IPS DF 6.9 (cell line): ENCODE measurements at places on chromosomes 6 and 20.

DNA sequence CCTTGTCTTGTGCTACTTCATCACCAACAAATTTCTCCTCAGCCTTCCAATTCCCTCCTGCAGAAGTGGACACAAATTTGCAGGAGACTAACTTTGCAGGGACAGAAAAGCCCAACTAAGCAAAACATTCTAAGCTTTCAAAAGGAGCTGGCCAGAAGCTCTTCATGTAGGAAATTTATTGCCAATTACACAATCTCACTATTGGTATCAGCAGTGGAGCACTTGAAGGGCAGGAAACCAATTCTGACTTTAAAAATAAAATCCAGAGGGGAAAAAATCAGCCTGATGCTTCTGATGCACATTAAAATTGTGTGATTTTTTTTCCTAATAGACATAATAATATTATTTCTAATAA lies 193.3 kb downstream of the LY86 start:
- no peaks in the 10 kb centered on the region for H3K27me3 ChIP-seq
- H3K4me1 ChIP-seq, result peaks cover 1% of the 10 kb centered on the region; the same call in 1 of the 2 replicates
- DNase-seq, result no peak
- H3K36me3 ChIP-seq, result no peaks in the 10 kb centered on the region
- H3K4me3 ChIP-seq, result no peak overlapping the region
- H3K27ac ChIP-seq, result no peak overlapping the region

DNA sequence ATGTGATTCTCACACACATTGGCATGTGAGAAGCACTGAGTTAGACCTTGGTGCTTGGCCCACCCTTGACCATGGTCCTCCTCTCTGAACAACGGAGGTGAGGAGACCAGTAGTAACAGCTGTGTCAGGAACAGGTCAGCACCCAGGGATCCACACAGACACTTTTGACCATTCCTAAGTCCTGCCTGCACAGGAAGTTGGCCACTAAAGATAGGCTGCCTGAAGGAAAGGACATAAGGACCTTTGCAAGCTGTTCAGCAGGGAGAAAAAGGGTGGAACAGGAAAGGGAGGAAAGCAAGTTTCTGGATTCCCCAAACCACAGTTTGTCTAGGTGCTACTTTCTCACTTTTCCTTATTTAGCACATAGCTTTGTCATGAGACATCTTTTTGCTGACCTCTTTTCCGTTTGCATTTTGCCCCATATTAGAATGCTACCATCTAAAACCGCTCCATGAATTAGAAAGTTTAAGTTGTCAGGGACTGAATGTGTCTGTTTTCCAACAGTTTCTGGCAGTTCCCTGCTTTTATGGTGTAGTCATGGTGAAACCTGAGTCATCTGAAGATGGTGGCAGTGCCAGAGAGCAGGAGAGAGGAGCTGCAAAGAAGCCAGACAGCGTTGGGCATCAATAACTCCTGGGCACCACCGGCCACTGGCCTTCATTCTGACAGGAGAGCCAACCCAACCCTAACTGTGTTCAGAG lies 1.1 kb upstream of the CD109 start:
- H3K4me1 ChIP-seq, result no peaks in the 10 kb centered on the region
- H3K4me3 ChIP-seq, result no peak overlapping the region
- DNase-seq, result no peak
- no peak overlapping the region for H3K27ac ChIP-seq
- no peaks in the 10 kb centered on the region for H3K36me3 ChIP-seq

DNA sequence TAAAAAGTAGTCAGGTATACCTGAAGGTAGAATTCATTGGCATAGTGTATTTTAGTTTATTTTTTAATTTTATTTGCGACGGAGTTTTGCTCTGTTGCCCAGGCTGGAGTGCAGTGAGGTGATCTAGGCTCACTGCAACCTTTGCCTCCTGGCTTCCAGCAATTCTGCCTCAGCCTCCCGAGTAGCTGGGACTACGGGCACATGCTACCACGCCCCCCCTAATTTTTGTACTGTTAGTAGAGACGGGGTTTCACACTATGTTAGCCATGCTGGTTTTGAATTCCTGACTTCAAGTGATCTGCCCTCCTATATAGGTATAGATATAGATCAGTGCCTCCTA lies 102.8 kb upstream of the PRSS16 start:
- H3K27me3 ChIP-seq, result no peaks in the 10 kb centered on the region
- no peaks in the 10 kb centered on the region; the same call in 1 of the 2 replicates for H3K36me3 ChIP-seq
- no peak for DNase-seq
- H3K27ac ChIP-seq, result no peak overlapping the region
- peaks cover 4% of the 10 kb centered on the region; the same call in 1 of the 2 replicates for H3K4me1 ChIP-seq
- no peak overlapping the region for H3K4me3 ChIP-seq

- H3K36me3 ChIP-seq, result no peaks in the 10 kb centered on the region
- no peak overlapping the region for H3K27ac ChIP-seq
- H3K4me3 ChIP-seq, result no peak overlapping the region
- peaks cover 2% of the 10 kb centered on the region; the same call in 1 of the 2 replicates for H3K4me1 ChIP-seq
- H3K27me3 ChIP-seq, result no peaks in the 10 kb centered on the region
- no peak for DNase-seq
Observed at GRCh38 chr20:36563374-36563773, 10.0 kb upstream of the TGIF2 start.

DNA sequence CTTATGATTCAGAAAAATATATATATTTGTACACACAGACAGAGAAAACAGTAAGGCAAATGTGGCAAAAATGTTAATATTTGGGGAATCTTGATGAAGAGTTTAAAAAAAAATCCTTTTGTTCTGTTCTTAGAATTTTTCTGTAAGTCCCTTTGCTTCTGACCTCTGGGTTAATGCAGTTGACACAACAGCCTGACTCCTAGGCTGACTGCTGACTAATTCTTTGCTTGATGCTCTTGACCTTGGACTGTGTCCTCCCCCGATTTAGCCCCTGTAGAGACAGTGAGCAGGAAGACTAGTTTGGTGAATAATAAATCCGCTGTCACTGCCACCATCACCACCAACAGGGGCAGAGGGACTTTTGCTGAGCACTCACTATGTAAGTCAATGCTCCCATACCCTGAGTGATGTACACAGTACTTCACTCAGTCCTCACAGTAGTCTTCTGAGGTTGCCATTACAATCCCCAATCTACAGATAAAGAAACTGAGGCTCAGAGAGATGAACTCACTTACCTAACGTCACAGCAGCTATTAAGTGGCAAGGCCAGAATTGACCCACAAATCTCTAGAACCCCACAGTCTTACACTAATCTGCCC lies 71.7 kb downstream of the SNX5 start:
- 0 out of 2 replicates have a peak, but pooled peaks cover 1% of the 10 kb centered on the region for H3K4me1 ChIP-seq
- no peak overlapping the region for H3K27ac ChIP-seq
- no peak overlapping the region for H3K4me3 ChIP-seq
- DNase-seq, result no peak

- DNase-seq, result no peak
- no peaks in the 10 kb centered on the region for H3K36me3 ChIP-seq
- no peaks in the 10 kb centered on the region for H3K27me3 ChIP-seq
- no peak overlapping the region for H3K4me3 ChIP-seq
- H3K27ac ChIP-seq, result no peak overlapping the region
Observed at GRCh38 chr20:12161734-12162133, 244.0 kb downstream of the BTBD3 start.

GRCh38 chr6:56757588-56757984 lies 114.9 kb upstream of the DST start:
- H3K36me3 ChIP-seq, result no peaks in the 10 kb centered on the region
- H3K4me3 ChIP-seq, result no peak overlapping the region
- no peak overlapping the region for H3K27ac ChIP-seq
- DNase-seq, result no peak
- peaks cover 6% of the 10 kb centered on the region; the same call in 1 of the 2 replicates for H3K4me1 ChIP-seq
- no peaks in the 10 kb centered on the region for H3K27me3 ChIP-seq

DNA sequence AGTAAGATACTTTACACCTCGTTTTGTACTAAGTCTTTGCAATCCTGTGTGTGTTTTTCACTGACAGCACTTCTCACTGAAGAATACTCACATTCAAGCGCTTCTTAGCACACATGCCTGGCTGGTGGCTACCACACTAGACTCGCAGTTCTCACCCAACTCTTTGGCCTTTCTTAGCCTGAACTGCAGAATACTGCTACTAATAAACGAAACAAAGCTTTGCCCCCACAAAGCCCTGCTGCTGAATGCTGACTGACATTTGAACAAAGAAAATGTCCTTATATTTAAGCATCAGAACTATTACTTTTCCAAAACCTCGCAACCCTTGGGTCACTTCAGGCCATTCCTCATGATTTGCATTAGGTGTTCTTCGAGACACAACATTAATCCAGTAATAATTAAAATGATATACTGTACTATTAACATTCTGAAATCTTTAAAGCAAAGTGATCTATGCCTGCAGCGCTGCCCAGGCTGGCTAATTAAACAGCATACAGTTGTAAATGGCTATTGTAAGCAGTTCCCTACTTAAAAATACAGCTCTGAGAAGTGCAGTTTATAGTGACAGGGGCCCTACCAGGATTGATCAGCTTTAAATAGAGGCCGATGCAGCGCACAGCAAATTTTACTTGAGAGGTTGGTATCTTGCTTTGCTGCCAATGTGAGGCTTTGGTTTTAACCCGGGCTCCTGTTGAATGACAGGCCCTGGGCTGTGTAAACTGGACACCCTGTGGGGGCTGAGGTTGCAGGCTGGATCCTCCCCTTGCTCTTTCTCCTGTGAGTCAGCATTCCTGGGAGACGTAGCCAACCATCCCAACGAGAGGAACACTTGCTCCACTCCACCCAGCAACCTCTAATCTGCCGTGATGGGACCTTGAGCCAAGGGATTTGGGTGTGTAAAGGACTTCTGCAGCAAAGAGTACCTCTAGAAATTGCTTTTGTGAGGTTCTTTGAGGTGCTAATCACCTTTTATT lies 899.0 kb downstream of the TFAP2A start:
- no peak for DNase-seq
- no peak overlapping the region for H3K27ac ChIP-seq
- peaks cover 1% of the 10 kb centered on the region; the same call in 1 of the 2 replicates for H3K4me1 ChIP-seq
- H3K36me3 ChIP-seq, result no peaks in the 10 kb centered on the region

- H3K36me3 ChIP-seq, result no peaks in the 10 kb centered on the region
- peaks cover 12% of the 10 kb centered on the region for H3K4me1 ChIP-seq
- no peaks in the 10 kb centered on the region for H3K27me3 ChIP-seq
- no peak overlapping the region for H3K27ac ChIP-seq
- no peak for DNase-seq
Observed at GRCh38 chr20:571754-572441, 28.3 kb upstream of the CSNK2A1 start.

DNA sequence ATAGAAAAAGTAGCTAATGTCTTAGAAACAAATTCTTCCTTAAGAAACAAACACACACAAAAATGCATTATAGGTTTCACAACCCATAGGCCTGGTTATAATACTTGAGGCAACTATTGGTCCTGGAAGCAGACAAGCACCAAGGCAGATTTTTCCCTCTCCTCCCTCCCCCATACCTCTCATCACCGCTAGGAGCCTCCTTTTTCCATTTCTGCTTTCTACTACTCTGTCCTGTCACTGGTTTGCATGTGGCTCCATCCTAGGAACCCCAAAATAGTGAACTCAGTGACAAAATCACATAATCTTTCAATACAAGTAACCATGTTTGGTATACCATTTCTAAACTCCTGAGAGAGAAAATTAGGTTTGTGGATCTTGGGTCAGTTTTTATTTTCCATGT lies 66.1 kb downstream of the HMGCLL1 start:
- no peaks in the 10 kb centered on the region for H3K4me1 ChIP-seq
- no peaks in the 10 kb centered on the region for H3K36me3 ChIP-seq
- H3K27me3 ChIP-seq, result no peaks in the 10 kb centered on the region

DNA sequence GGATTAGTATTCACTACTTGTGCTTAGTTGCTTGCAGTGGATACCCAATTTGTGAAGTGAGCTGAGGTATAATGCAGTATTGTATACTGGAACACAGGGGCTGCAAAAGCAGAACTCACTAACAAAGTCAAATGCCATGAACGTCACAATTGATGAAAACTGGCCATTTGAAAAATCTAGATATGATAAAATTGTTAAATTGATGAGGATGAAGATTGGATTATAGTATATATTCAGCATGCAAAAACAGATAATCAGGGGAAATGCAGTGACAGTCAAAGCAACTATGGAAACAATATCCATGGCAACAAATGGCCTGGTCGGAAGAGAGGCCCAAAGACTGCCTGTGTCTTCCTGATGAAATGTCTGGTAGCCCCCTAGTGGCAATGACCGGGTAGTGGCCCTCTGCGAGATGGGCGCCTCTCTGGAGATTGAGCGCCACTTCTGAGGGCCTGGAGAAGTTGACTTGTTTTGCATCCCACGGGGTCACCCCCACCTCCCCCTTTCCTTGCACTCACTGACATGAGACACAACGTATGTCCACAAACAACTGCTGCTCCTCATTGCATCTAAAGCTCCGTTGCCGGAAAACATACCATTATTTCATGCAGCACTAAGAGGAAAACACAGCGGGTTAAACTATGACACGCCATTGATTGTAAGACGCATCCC lies 43.6 kb downstream of the C6orf15 start:
- H3K4me3 ChIP-seq, result no peak overlapping the region
- H3K27me3 ChIP-seq, result peaks cover 2% of the 10 kb centered on the region; the same call in 1 of the 2 replicates
- H3K36me3 ChIP-seq, result no peaks in the 10 kb centered on the region
- peak; percentile 52 for DNase-seq

- H3K36me3 ChIP-seq, result no peaks in the 10 kb centered on the region
- peak; percentile 72 for DNase-seq
- no peak overlapping the region for H3K27ac ChIP-seq
- H3K4me1 ChIP-seq, result peaks cover 3% of the 10 kb centered on the region; the same call in 1 of the 2 replicates
- H3K4me3 ChIP-seq, result no peak overlapping the region
Observed at GRCh38 chr20:34874094-34874654, 1.5 kb upstream of the GGT7 start.
